Retina (tissue), 1 donor: ENCODE measurements at places on chromosomes 3 and 15.

GRCh38 chr15:90501898-90502297, 27.8 kb upstream of the CRTC3 start:
- DNase-seq: no peak

DNA sequence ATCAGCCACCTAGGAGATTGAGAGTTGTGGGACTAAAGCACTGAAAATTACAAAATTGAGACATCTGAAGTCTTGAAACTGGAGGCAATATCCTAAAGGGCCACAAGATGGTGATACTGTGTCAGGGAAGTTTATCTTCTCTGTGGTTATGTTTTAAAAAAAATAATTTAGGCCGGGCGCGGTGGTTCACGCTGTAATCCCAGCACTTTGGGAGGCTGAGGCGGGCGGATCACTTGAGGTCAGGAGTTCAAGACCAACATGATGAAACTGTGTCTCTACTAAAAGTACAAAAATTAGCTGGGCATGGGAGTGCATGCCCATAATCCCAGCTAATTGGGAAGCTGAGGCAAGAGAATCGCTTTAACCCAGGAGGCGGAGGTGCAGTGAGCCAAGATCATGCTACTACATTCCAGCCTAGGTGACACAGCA, 17.9 kb upstream of the NIT2 start:
- DNase-seq: peak; percentile 50

- DNase-seq: no peak
Measured at GRCh38 chr15:77239882-77240608, 169.1 kb upstream of the TSPAN3 start.

- DNase-seq: no peak
Measured at GRCh38 chr15:100158356-100158755, 183.4 kb downstream of the ADAMTS17 start.

DNA sequence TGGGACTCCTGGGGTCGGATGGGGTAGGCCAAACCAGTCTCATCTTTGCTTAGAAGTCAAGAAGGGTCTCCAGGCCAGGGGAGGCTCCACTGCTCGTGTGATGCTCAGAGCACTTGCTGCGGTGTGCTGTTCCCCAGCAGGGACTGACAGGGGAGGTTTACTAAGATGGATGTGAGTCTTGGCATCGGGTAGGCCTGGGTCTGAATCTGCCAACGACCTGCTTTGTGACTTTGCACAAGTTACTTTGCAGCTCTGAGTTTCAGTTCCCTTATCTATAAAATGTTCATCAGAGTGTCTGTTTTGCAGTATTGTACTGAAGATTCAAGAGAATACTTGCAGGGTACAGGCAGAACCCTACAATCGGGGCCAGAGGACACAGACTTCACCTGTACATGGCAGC, 17.3 kb upstream of the CDCP1 start:
- no peak for DNase-seq

- peak; percentile 93 for DNase-seq
Measured at GRCh38 chr15:64809649-64810496, 15.6 kb downstream of the PIF1 start.

DNA sequence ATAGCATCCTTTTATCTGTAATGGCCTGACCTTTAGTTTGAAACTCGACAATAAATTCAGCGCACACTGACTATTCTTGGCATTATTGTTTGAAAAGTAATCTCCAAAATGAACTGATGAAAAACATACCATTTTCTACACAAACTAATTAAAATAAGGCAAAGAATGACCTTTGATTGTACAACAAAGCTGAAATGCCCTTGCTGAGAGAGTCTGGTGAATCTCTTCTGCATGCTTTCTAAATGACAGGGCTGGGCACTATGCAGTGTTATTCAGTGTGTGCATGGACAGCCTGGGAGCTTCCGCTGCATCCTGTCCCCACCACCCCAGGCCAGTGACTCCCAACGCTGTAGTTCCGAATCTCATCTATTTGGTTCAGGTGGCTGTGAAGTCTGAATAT, 530.8 kb downstream of the FOXP1 start:
- no peak for DNase-seq

DNA sequence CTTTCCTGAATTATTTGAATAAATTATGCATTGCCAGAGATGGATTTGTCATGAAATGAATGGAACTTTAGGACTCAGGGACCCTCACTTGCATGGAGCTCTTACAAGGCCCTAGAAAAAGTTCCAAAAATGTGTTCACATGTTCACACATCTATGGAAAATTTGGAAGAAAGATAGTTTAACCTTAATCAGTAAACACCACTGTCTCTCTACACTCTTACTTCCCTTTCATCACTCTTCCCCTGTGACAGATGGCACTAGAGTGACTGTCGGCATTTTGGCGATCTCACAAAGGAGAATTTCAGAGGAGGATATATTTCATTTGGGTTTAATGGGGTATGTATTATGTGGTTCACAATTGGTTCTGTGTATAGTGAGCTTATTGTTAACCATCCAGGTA, 600.8 kb downstream of the IGSF11 start:
- DNase-seq: no peak

GRCh38 chr3:154953538-154953937, 126.6 kb upstream of the MME start:
- no peak for DNase-seq

DNA sequence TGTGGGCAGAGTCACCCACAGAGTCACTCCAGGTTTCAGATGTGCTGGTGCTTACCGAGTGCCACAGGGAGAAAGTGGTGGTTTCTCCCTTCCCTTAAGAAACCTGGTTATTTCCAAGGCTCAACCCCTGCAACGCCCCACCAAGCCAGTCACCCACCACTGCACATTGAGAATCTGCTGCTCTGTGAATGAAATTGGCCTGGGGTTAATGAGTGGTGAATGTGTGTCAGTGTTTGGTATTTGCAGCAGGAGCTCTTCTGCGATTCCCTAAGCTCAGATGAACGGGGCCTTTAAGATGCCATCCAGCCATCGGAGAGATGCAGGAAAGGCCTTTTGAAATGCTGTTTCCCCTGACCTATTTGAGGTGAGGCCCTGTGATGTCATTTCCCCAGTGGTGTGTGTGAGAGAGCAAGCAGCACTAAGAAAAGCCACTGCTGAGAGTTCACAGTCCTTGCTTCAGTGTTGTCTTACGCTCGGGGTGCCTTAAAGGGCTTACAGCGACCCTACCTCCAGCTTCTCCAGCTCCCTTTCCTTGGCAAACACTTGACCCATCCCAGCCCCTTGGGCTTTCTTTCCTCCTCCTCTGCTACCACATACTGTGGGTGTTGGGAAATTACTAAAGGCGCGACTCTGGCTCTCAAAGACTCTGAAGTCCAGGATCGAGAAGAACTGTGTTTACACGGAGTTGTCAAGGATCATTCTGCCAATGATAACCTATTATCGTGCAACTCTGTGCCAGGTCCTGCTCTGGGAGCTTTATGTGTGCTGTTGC, 68.9 kb downstream of the SMAD3 start:
- peak; percentile 79 for DNase-seq

GRCh38 chr15:77857419-77857818, 220.1 kb downstream of the TBC1D2B start:
- no peak for DNase-seq
